Activated CD4-positive, alpha-beta T cell treated with anti-CD3 and anti-CD28 coated beads, Interleukin-2, amount 50 U/mL, for 24 hours (primary cell): ENCODE measurements at places on chromosomes 3 and 15.

- no peak for DNase-seq
Observed at GRCh38 chr15:73258271-73259108, 110.3 kb downstream of the HCN4 start.

DNA sequence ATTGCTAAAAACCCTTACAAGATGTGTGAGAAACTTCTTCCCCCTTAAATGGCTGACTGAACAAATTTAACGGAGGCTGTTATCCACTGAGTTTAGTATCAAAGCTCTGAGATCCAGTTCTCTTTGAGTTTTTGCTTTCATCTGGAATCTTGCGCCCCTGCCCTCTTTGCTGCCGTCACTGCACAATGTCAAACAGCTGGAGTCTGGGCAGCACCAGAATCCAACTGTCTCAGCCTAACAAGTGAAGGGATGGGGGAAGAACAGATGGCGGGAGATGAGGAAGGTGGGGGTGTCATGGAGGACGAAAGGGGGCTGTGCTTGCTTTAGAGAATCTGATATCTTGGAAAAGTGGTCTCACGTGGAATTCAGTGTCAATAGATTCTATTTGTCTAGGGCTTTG lies 7.0 kb upstream of the BOC start:
- DNase-seq: no peak

GRCh38 chr3:62178739-62179600 lies 194.4 kb downstream of the FEZF2 start:
- DNase-seq: no peak

DNA sequence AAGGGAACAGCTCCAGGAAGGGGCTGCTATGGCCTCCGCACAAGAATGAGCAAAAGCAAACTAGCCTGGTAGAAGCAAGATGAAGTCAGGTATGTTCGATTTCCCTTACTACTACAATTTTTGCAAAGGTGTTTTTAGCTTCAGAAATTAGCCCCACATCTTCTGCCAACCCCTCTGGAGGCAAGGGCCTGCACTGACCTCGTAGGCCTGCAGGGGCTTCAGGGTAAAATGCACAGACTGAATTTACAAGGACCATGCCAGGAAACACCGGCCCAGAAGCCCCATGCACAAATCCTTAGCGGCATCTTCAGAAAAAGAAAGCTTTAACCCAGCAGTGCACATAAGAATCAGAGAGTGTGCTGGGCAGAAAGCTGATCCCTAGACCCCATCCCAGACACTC lies 53.0 kb downstream of the SLC6A1 start:
- DNase-seq: no peak
